ENCODE measurements at places on chromosomes 11 and 22.

DNA sequence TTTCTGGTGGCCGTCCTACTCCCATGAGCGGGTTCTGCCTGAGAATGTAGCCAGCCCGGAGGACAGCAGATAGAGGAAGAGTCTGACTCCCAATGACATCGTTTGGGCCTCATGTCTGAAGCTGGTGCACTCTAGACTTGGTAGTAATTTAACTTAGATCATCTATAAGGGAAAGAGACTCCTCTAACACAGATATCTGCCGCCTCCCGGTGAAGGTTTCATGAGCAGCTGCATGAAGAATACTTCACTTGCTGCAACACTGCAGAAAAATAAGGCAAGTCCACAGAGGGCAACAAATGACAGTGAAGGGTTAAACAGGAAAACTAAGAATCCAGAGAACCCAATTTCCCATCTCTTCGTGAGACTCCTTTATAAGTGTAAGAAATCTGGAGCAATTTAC is 5.9 kb upstream of the ARL2 start:
- DNase-seq, result no peak

DNA sequence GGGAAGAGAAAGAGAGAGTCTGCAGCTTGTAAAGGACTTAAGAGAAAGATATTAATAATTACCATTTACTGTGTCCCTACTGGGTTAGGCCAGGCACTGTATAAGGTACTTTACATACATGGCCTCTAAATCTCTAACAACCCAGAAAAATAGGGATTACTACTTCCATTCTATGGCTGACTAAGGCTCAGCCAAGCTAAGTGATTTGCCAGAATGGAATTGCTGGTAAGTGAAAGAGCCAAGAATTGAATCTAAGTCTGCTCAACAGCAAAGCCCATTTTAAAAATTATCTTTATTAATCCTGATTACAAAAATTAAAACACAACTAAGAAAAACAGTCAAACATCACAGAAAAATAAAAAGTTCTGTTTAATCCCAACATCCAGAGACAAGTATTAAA is 21.4 kb downstream of the XRRA1 start:
- DNase-seq, result no peak

- DNase-seq, result no peak
These were observed 33.8 kb downstream of the RAB30 start for GRCh38 chr11:83037877-83038276.

- DNase-seq, result no peak
These were observed 42.4 kb downstream of the KCNJ4 start for GRCh38 chr22:38412435-38413084.

GRCh38 chr11:27295928-27296327 is 67.1 kb downstream of the CCDC34 start:
- DNase-seq, result no peak

DNA sequence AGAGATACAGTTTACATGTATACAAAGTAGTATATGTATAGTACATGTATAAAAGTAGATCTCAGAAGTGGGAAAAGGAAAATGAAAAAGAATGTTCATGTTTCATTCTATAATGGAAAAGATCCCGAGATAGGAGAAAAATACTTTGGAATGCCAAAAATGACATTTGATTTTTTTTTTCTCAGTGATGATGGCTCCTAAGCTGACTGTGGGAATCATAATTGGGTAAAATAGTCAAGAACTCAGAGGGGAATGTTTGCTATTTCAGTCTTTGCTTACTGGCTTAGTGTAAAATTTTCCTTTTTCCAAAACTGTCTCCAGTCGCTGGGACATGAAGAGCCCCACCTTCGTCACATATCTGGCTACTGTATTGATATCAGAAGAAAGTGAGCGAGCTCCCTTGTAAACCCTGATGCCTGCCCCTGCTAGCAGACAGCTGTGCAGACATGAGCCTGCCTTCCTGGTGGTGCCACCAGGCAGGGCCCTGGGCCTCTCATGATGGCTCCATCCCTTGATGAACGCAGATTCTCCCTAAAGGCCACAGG is 944.6 kb downstream of the NTM start:
- no peak for DNase-seq

- no peak for DNase-seq
These were observed 6.4 kb downstream of the BIRC3 start for GRCh38 chr11:102323542-102324251.

DNA sequence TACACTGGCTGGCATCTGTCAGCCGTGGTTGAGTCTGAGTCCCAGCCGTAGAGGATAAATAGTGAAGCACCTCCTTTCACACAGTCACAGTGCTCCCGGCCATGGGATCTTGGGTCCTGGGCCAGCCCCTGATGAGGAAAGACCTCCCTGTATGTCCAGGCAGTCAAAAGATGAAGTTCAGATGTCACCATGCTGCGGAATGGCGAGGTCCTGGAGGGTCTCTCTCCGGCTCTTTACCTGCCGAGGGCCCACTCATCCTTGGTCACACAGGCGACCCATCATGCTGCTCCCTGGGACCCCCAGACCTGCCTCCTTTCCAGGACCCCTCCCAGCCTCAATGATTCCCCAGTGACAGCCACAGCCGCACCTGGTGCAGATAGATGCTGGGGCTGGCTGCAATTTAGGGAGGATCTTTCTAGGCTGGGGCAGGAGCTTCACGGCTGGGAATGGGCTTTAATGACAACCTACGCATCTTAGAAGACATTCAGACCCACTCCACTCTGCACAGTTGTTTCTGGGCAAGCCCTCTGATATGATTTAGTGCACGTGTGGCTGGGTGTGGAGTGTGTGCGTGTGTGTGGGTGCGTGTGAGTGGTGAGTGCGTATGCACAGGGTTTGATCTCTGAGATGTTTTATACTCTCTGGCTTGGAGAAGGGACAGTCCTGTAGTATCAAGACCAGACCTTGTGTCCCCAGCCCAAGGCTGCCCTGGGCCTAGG is 79.7 kb downstream of the FBLN1 start:
- no peak for DNase-seq

- no peak for DNase-seq
These were observed 5.1 kb downstream of the ELF5 start for GRCh38 chr11:34508524-34508923.

GRCh38 chr22:41526830-41527799 is 17.2 kb downstream of the POLR3H start:
- DNase-seq, result peak; percentile 55

- no peak for DNase-seq
These were observed 79.9 kb upstream of the SYT13 start for GRCh38 chr11:45365961-45366618.

- DNase-seq, result no peak
These were observed 94.8 kb upstream of the NTM start for GRCh38 chr11:131275580-131275979.

DNA sequence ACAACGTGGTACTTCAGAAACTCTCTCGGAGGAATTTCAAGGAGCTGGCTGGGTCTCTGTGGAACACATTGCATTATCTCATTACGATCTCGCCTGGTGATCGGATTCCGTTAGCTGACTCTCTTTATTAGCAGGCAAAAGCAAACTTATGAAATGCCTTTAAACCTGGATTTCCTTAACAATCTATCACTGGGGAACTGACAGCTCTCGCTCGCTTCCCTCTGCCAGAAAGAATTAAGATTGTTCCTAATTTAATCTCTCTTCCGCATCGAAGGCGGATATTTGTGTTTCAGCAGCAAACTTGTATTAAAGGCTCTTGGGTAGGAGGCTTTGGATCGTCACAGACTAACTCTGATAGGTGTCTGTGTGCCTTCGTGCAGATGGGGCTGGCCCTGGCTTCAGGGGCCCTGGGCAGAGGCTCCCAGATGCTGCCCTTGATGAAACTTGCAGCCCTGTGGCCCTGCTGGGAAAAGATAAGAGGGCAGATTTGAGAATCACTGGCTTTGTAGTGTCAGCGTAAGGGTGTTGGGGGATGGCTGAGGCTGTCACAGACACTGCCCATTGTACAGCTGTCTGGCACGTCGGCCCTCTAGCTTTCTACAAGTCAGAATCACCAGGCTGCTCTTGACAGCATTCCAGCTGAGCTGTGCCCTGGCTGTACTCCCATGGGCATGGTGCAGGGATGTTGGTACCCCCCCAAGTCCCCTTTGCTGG is 162.2 kb upstream of the NECTIN1 start:
- no peak for DNase-seq

DNA sequence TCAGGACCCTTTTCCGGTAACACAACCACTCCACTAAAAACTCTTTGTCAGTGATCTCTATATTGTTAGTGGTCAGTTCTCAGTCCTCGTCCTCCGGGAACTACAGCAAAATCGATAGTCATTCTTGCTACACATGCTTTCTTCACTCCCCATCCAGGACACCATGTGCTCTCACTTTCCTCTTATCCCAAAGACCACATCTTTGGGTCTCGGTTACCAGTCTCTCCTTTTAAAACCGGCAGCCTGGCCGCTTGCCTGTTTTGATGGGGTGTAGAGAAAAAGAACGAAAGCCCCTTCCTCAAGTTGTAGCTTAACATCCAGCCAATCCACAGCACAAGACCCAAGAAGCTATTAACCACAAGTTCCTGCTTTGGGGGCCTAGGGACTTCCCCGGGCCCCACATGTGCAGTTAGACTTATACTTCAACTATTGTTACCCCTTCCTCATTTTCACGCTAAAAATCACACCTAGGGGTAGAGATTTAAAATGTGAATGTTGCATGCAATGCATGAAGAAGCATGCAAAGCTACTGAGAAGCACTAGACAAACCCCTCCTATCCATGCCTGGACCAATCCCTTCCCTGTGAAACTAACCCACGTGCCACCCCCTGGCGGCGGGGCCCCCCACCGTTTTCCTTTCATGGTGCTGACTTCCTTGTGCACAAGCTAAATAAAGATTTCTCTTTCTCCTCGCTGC is 1.5 kb upstream of the TOLLIP start:
- no peak for DNase-seq

DNA sequence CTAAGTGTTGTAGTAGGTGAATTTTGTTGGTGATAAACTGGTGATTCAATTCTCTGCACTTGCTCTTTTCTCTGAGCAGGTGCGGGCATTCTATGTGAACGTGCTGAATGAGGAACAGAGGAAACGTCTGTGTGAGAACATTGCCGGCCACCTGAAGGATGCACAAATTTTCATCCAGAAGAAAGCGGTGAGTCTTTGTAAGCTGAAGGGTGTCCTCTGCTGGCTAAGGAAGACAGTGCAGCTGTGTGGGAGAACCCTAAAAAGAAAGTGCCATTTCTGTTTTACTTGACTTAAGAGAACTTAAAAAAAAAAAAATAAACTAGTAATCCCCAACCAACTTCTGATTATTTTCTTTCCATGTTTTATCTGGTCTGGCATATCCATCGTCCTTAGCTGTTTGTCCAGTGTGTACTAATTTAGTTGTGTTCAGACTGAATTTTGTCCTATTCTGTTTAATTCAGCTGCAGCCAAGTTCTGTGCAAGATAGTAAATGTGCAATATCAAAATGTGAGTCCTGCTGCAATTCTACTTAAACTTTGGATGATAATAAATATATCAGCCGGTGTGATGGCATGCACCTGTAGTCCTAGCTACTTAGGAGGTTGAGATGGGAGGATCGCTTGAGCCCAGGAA is 29.6 kb downstream of the CAT start:
- peak; percentile 8 for DNase-seq

DNA sequence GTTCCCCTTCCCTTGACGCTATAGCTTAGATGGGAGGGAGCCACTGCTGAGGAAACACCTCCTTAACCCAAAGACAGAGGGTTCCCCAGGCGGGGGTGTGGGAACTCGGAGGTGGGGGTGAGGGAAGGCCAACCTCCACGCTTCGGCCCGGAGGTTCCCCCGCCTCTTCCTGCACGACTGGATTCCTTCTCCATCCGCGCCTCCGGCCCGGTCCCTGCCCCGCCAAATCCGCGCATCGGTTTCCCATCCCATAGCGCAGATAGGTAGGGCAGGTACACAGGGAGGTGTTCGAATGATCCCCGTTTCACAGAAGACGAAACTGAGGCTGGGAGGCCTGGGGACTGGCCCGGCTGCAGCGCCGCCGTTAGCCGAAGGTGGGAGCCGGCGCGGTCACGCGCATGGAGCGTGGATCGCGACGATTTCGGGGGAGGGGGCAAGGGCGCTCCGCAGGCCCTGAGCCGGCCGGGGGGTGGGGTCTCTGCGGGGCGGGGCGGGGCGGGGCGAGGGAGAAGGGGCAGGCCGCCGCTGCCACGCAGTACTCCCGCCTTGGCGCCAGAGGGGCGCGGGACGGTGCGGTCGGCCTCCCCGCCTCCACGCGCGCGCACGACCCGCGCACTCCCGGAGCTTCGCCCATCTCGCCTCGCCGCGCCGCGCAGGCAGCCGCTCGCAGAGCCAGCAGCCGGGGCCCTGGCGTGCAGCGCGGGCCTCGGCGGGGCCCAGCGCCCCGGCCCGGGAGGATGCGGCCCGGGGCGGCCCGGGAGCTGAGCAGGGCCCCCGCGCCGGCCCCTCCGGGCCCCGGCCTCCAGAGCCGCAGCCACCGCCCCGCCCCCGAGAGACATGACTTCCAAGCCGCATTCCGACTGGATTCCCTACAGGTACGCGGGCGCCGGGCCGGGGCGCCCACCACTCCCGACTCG is at the start of gene TUB:
Gene TUB, plus strand, starts transcription at position 538 of the 917 bp plus-strand sequence. Its CDS starts 300 bp downstream, at position 838.
- no peak for DNase-seq

- peak; percentile 45 for DNase-seq
These were observed 41.9 kb downstream of the MED15 start for GRCh38 chr22:20549232-20549841.

- no peak for DNase-seq
These were observed 39.1 kb upstream of the LYVE1 start for GRCh38 chr11:10607462-10608132.

GRCh38 chr11:31882951-31883392 is 71.8 kb upstream of the PAX6 start:
- no peak for DNase-seq

DNA sequence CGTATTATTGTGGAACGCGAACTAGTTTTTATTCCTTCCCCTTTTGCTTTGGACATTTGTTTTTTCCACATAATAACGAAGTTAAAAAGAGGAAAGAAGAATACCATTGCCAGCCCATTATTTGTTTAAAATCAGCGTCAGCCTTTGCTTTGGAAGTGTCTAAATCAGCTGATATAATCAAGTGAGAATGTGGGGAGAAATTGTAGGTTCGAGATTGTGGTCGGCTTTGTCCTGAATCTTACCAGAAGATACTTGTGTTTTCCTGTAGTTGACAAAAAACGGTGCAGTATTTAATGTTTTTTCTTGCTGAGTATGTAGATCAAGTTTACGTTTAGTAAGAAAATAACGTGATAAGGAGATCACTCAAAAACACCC is 935 bp downstream of the ZNF143 start:
- no peak for DNase-seq

DNA sequence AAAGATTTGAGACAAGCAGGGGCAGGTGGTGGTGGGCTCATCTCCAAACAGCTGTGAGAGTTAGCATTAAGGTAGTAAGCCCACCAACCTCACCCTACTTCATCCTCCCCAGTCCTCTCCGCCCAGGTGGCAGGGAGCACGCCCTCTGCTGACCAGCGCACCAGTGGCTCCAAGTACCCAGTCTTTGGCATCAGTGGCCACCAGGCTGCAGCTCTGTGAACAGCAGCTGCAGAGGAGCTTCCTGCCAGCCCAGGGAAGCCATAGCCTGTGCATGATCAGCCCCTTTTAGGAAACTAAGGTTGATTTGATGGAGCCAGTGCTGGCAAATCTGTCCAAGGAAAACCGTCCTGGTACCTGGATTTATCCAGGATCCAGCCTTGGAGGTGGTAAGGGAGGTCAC is 21.7 kb downstream of the CAVIN3 start:
- no peak for DNase-seq

- DNase-seq, result no peak
These were observed 65.8 kb upstream of the SEPTIN5 start for GRCh38 chr22:19648419-19648929.

All from activated T-helper 1 cell treated with anti-CD3 and anti-CD28 coated beads, Interleukin-2, amount 50 U/mL, for 16 hours (primary cell).